ENCODE measurements at places on chromosomes 2 and 18. TPM values are rescaled to one million over a fixed set of nuclear protein-coding genes. Genes with fewer than 3 reads are reported as not detected.
A peak's percentile ranks its signal among the peaks of the same experiment; 100 is the strongest.

Gene VAMP5
- 36.7 TPM for total RNA-seq

Gene RSAD2
- 12.0 TPM for total RNA-seq

Gene DNMT3A
- total RNA-seq, result 36.3 TPM

DNA sequence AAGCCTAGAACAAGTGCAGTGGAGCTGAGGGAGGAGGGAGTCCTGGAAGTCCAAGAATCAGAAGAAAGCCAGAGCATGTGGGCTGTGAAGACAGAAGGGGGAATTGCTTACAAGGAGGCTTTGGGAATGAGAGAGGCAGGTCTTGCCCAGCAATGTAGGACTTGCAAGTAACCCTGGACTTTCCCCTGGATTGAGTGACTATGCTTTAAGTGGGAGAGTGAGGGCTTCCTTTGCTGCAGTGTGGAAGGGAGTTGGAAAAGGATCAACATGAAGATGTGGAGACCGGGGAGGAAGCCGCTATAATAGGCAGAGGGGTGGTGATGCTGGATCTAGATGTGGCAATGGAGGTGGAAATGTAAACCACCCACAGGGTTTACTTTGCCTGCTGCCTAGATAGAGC lies 13.8 kb upstream of the SCYGR1 start:
- no peak for DNase-seq
- H3K36me3 ChIP-seq, result no peaks in the 10 kb centered on the region
- H3K27me3 ChIP-seq, result no peaks in the 10 kb centered on the region
- H3K27ac ChIP-seq, result no peak overlapping the region
- H3K4me1 ChIP-seq, result peaks cover 4% of the 10 kb centered on the region

DNA sequence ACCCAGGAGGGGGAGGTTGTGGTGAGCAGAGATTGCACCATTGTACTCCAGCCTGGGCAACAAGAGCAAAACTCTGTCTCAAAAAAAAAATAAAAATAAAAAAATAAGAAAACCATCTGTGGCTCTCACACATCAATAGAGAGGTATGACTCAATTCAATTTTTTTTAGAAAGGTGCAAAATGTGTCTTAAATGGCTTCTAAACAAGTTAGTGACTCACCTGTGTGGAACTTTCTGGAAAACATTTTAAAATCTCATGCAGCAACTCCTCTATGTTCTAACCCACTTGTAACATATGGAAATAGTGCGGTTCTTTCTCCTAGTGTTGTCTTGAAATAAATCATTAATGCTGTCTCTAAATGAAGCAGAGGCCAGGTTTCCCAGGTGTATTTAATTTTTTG lies 10.7 kb upstream of the SULT1C4 start:
- H3K27me3 ChIP-seq, result no peaks in the 10 kb centered on the region
- H3K36me3 ChIP-seq, result no peaks in the 10 kb centered on the region
- H3K27ac ChIP-seq, result no peak overlapping the region
- H3K4me3 ChIP-seq, result no peak overlapping the region

Gene AMER3
- not detected for total RNA-seq

GRCh38 chr2:641872-642815 lies 35.1 kb downstream of the TMEM18 start:
- no peak overlapping the region for H3K27ac ChIP-seq
- no peaks in the 10 kb centered on the region for H3K36me3 ChIP-seq
- no peaks in the 10 kb centered on the region for H3K27me3 ChIP-seq
- no peaks in the 10 kb centered on the region for H3K4me1 ChIP-seq

- DNase-seq, result no peak
- H3K4me1 ChIP-seq, result no peaks in the 10 kb centered on the region
- no peaks in the 10 kb centered on the region for H3K36me3 ChIP-seq
- H3K4me3 ChIP-seq, result no peak overlapping the region
- no peak overlapping the region for H3K27ac ChIP-seq
- H3K27me3 ChIP-seq, result peaks cover 9% of the 10 kb centered on the region
These were observed 12.5 kb downstream of the HOXD1 start for GRCh38 chr2:176200971-176201370.

- H3K27me3 ChIP-seq, result peaks cover 2% of the 10 kb centered on the region
- peak within 1 kb of the TSS; percentile 80 for H3K27ac ChIP-seq
- H3K36me3 ChIP-seq, result no peaks in the 10 kb centered on the region
These were observed at the start of gene ACVR2A for GRCh38 chr2:147844697-147845410. Gene ACVR2A, plus strand, starts transcription at chr2:147845029. Its CDS starts 124 bp downstream, at chr2:147845153.

DNA sequence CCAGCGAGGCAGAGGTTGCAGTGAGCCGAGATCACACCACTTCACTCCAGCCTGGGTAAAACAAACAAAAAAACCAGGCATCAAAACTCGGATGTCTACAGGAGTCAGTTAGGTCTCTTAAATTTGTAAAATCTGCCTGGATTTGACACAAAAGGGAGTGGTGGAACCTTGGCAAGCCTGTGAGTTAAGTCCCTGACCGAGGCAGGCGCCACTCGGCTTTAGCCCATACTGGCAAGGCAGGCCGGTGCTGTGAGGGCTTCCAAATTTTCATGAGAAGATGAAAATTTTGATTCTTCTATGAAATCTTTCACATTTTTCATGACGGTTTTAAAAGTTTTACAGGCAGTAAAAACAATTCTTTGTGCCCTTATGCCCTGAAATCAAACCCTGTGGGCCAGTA lies 165.8 kb downstream of the FMNL2 start:
- no peaks in the 10 kb centered on the region for H3K36me3 ChIP-seq
- H3K27me3 ChIP-seq, result no peaks in the 10 kb centered on the region
- no peak for DNase-seq
- H3K4me1 ChIP-seq, result no peaks in the 10 kb centered on the region
- no peak overlapping the region for H3K4me3 ChIP-seq
- no peak overlapping the region for H3K27ac ChIP-seq

GRCh38 chr2:28622101-28622499 lies 126.2 kb downstream of the PLB1 start:
- peak overlapping the region; percentile 92 for H3K27ac ChIP-seq
- H3K36me3 ChIP-seq, result no peaks in the 10 kb centered on the region
- DNase-seq, result no peak
- no peaks in the 10 kb centered on the region for H3K27me3 ChIP-seq
- no peak overlapping the region for H3K4me3 ChIP-seq

DNA sequence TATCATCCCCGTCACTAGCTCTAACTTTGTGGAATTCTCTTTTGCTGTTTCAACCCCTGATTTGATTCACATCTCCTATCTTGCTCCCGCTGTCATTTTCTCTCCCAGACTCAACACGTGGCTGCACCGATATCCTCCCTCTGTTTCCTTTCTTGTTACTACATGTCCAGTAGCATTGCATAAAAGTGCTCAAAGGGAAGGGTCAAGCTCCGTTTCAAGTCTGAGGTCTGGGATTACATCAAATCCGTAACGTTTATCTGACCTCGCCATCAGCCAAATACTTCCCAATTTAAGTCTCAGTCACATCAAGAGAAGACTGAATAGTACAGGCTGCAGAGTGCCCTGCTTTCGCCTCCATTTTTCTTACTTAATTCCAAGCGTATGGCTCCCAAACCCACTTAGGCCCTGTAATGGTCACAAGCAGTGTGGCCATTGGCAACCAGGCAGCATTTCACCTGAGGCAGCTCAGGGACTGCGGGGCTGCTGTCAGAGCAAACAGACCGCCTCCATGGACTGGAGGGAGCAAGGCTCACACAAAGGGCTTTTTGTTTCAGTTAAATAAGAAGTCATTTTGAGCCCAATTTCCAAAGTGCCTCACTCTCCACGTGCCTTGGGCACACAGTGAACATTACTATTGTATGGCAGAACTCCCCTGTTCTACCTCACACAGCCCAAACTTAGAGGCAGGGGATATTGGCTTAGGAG lies 217.8 kb downstream of the BCL11A start:
- H3K27ac ChIP-seq, result no peak overlapping the region
- no peaks in the 10 kb centered on the region for H3K27me3 ChIP-seq
- peaks cover 7% of the 10 kb centered on the region for H3K4me1 ChIP-seq
- H3K4me3 ChIP-seq, result no peak overlapping the region
- H3K36me3 ChIP-seq, result no peaks in the 10 kb centered on the region

Gene BUB1
- 2.3 TPM for total RNA-seq

Gene ANKRD30B
- not detected for total RNA-seq

DNA sequence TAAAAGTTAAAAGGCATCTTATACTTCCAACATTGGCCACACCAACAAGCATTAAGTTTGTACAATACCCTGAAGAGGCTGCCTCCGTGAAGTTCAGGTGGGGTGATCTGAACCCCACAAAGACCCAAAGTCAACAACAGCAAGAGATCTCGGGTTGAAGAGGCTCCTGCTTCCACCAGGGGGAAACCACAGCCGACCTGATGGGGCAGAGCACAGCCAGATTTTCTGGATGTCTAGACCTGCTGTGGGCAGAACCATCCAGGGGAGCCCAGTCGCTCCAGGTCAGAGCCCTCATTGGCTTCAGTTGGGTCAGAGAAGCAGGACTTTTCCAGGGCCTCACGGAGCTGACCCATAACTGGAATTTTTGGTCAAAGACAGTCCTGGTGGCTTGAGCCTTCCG lies 66.5 kb upstream of the ACKR3 start:
- H3K4me1 ChIP-seq, result peaks cover 6% of the 10 kb centered on the region
- no peaks in the 10 kb centered on the region for H3K36me3 ChIP-seq
- H3K27me3 ChIP-seq, result peaks cover 3% of the 10 kb centered on the region
- DNase-seq, result no peak
- no peak overlapping the region for H3K4me3 ChIP-seq

DNA sequence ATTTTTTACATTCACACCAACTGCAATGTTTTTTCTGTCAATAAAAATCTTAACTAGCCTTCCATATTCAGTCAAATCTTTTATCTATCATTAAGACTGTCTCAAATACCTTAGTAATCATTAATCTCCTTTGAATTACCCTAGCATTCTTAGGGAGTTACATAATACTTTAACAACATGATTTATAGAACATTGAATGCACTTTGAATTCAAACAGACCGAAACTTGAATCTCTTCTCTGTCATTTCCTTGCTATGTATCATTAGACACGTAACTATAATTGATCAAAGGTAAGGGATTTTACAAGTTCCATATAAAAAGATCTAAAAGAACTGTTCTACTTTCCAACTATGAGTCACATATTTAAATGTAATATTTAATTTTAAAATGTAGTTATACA lies 330.9 kb downstream of the RIT2 start:
- no peaks in the 10 kb centered on the region for H3K4me1 ChIP-seq
- no peaks in the 10 kb centered on the region for H3K36me3 ChIP-seq
- no peaks in the 10 kb centered on the region for H3K27me3 ChIP-seq
- DNase-seq, result no peak
- no peak overlapping the region for H3K27ac ChIP-seq

- no peaks in the 10 kb centered on the region for H3K36me3 ChIP-seq
- no peak for DNase-seq
- no peaks in the 10 kb centered on the region for H3K4me1 ChIP-seq
- H3K27me3 ChIP-seq, result no peaks in the 10 kb centered on the region
These were observed 63.6 kb upstream of the LTBP1 start for GRCh38 chr2:32882816-32883810.

Gene HOXD9
- not detected for total RNA-seq

GRCh38 chr2:237090906-237091305 lies 5.2 kb downstream of the COPS8 start:
- no peak overlapping the region for H3K4me3 ChIP-seq
- no peaks in the 10 kb centered on the region for H3K27me3 ChIP-seq
- H3K36me3 ChIP-seq, result peaks cover 39% of the 10 kb centered on the region
- H3K27ac ChIP-seq, result no peak overlapping the region
- no peak for DNase-seq

DNA sequence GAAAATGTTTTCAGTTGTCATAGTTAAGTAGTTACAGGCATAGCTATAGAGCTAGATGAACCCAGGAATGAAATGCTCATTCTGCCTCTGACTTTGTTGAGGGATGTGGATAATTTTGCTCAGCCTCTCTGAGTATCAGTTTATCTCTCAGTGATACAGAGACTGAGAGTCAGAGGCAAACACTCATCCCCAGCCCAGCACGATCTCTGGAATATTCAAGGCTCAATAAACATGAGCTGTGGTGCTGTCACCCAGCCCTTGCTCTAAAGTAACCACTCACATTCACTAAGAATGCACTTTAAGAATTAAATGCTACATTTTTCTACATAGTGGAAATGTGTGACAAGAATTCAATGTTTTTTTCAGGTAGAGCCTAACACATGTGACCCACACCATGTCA lies 30.6 kb downstream of the TIMM21 start:
- no peaks in the 10 kb centered on the region for H3K4me1 ChIP-seq
- no peaks in the 10 kb centered on the region for H3K36me3 ChIP-seq

Gene ADD2
- 1.4 TPM for total RNA-seq

- no peak overlapping the region for H3K27ac ChIP-seq
- peaks cover 11% of the 10 kb centered on the region for H3K4me1 ChIP-seq
- H3K4me3 ChIP-seq, result no peak overlapping the region
- H3K36me3 ChIP-seq, result no peaks in the 10 kb centered on the region
These were observed 194.1 kb downstream of the CLIP4 start for GRCh38 chr2:29309090-29310029.

DNA sequence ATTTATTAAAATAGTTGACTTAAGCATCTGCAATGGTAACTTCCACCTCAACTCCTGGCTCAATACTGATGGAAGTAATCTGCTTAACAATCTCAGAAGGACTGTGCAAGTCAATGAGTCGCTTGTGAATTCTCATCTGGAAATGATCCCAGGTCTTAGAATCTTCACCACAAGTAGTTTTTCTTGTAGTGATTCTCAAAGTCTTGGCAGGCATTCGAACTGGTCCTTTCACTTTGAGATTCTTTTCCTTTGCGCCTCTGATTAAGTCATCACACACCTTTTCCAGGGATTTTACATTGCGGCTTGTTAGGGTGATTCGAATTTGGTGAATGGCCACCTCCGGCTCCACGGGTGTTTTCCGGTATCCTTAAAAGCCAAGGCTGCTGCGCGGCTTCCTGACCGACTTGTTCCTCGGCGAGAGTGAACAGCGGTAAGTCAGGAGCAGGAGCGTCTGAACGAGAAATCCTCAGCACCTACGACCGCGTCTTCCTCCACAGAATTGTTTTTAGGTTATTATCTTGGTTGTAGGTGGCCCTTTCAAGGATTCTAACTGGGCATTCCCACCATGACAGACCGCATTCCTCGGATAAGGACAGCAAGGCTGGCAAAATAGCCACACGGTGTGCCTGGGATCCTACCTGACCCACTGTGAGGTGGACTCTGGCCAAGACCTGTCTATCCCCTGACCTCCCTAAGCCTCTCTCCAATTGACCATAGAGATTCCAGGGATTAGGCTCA lies 23.8 kb upstream of the SLC20A1 start:
- no peak for DNase-seq
- H3K27ac ChIP-seq, result no peak overlapping the region
- H3K4me1 ChIP-seq, result peaks cover 39% of the 10 kb centered on the region
- no peak overlapping the region for H3K4me3 ChIP-seq

GRCh38 chr2:72947952-72948830 lies 30.9 kb downstream of the EMX1 start:
- peaks cover 1% of the 10 kb centered on the region for H3K4me1 ChIP-seq
- no peak overlapping the region for H3K4me3 ChIP-seq
- no peaks in the 10 kb centered on the region for H3K36me3 ChIP-seq

DNA sequence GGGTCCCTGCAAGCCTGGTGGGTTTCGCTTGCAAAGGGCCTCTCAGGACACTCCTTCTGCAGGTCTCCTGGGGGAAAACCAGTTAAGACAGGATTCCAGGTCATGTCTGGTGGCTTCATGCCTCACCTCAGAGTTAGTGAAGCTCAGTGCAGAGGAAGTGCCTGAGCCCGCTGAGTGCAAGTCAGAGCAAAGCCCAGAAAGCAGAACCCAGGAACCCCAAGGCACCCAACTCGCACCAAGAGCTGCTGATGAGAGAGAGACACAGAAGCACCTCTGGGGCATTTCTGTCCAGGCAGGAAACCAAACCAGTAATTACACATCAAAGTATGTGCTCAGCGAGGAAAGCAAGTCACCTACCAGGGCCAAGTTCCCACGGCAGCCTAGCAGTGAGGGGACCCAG lies 78.4 kb downstream of the ARHGEF4 start:
- H3K4me3 ChIP-seq, result no peak overlapping the region
- no peaks in the 10 kb centered on the region for H3K36me3 ChIP-seq
- H3K27ac ChIP-seq, result no peak overlapping the region
- H3K4me1 ChIP-seq, result no peaks in the 10 kb centered on the region
- no peak for DNase-seq
- H3K27me3 ChIP-seq, result peaks cover 5% of the 10 kb centered on the region

Gene KLHL29
- 0.43 TPM for total RNA-seq

Gene SH3BP4
- total RNA-seq, result 1.0 TPM
